Stimulated activated naive CD8-positive, alpha-beta T cell treated with anti-CD3 and anti-CD28 coated beads, Interleukin-15, Interleukin-2, amounts not matched to agents 100 U/mL and 50 U/mL, for 24 hours (primary cell): ENCODE measurements at places on chromosomes 7 and 10.
A peak's percentile ranks its signal among the peaks of the same experiment; 100 is the strongest.

GRCh38 chr10:12594448-12594944 lies 245.1 kb downstream of the CAMK1D start:
- DNase-seq = peak; percentile 43

- no peak for DNase-seq
Measured at GRCh38 chr7:27418541-27418940, 175.9 kb downstream of the EVX1 start.

- DNase-seq = no peak
Measured at GRCh38 chr7:299169-299568, 9.2 kb downstream of the FOXL3 start.

DNA sequence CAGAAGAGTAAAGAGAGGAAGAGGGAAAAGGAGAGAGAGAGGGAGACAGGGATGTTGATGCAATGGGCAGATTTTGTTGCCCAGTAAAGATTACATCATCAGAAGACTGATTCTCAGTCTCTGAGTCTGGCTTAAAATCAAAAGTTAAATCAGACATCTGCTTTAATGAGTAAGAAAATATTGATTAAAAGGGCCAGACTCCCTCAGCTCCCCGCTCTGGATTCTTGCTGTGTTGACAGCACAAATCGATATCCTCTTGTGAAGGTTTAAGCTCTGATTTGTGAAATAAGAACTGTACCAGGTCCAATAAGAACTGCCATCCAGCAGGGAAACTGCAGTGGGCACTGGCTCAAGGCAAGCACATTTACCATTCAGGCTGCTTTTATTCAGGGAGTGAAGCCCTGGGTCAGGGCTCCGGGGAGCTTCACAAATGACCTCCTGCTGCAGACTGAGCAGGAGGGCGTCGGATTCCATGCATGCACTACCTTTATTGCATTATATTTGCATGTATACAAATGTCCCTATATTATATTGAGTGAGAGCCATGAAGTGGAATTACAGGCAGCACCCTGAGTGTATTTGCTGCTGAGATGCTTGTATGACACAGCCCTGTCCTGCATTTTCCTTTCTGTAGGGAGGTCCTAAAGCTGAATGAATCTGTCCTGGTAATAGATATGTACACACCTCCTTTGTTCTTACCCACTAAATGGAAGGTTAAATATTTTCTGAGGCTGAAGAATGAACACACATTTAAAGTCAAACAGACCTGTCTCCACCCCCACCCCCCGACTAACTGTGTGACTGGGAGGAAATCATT lies 401.5 kb downstream of the REEP3 start:
- DNase-seq = no peak

- no peak for DNase-seq
Measured at GRCh38 chr10:62503872-62504271, 129.7 kb downstream of the ZNF365 start.

GRCh38 chr7:70890147-70890969 lies 241.6 kb upstream of the GALNT17 start:
- no peak for DNase-seq

DNA sequence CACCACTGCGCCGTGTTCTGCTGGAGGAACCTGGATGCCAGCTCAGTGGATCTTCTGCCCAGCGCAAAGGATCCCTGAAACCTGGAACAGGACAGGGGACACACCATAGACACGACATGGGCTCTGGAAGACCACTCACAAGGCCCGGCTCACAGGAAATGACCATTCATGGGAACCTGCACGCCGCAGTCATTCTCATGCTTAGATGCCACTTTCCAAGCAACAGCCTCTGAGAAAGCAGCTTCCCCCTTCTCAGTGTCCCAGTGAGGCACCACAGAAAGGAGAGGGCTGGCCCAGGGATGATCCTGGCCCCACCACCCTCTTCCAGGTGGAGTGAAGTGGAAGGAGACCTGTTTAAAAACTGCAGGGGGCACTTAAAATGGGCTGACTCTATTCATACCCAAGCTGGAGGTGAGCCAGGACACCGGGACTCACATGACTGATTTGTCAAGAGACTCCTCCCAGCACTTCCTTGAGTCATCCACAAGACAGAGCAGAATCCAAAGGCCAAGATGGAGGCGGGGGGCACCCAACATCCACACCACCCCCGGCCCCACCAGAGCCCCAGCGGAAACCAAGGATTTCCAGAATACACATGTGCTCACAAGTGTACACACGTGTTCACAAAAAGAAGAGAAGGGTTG lies 11.2 kb downstream of the CTBP2 start:
- no peak for DNase-seq

GRCh38 chr10:72322030-72322279 lies 32.8 kb downstream of the DNAJB12 start:
- no peak for DNase-seq

- DNase-seq = no peak
Measured at GRCh38 chr10:82683945-82684344, 809.0 kb downstream of the NRG3 start.

DNA sequence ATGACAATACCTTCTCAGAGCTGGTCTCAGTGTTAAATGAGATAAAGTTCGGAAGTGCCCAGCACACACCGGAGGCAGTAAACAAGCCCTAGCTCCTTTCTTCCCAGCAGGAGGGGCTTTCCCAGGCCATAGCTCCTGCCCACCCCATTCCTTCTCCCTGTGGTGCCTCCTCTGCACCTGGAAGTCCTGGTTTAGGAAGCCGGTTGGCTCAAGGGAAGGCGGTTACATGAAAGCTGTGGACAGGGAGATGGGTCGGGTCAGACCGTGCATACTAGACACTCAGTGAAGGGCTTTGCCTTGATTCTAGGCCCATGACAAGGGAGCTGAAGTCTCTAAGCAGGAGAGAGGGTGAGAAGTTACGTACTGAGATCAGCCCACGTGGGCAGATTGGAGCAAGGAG lies 8.6 kb downstream of the BEND7 start:
- DNase-seq = no peak

- DNase-seq = no peak
Measured at GRCh38 chr10:32077896-32078485, 21.8 kb upstream of the KIF5B start.
